C1 segment of cervical spinal cord (tissue), 14 donors: ENCODE measurements at places on chromosomes 7 and 10.

- DNase-seq: peak; percentile 65
These were observed 553 bp downstream of the VDAC2 start for GRCh38 chr10:75211007-75211691.

DNA sequence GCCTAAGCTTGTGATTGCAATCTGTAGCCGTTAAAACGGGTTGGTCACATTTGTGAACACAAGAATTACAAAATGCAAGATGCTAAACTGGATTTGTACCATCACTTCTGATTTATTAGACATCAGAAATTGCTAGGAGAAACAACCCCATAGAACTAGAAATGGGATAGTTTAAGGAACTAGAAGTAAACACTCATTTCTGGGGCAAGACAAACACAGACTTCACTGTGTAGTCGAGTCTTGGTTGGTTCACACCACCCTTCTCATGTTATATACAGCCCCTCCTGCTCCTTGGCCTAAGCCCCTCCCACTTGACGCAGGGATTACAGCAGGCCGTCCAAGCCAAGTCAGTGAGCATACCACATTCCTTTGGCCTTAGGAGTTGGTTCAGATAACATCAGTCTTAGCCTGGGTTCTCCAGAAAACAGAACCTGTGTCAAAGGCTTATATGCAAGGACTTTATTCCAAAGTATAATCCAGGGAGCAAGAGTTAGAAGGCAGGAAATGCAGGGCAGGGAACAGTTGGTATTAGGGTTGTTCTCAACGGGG, 2.0 kb upstream of the NRAP start:
- DNase-seq: no peak

- DNase-seq: no peak
These were observed 6.1 kb downstream of the NAMPT start for GRCh38 chr7:106278695-106279094.

DNA sequence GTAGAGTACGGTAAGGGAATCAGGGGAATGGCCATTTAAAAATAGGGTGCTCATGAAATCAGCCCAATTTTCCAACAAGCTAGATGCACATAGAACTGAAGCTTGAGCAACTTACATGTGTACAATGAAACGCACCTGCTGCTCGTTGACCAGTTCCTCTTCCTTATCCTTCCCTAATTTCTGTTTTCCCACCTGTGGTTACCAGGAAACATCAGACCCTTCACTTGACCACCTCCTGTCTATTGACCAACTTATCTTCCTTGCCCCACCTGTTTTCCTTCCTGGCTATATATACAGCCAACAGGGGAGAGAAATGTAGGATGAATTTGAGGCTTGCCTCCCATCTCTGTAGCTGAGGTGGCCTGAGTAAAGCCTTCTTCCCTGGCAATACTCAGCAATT, 37.8 kb upstream of the RAPGEF5 start:
- DNase-seq: no peak

DNA sequence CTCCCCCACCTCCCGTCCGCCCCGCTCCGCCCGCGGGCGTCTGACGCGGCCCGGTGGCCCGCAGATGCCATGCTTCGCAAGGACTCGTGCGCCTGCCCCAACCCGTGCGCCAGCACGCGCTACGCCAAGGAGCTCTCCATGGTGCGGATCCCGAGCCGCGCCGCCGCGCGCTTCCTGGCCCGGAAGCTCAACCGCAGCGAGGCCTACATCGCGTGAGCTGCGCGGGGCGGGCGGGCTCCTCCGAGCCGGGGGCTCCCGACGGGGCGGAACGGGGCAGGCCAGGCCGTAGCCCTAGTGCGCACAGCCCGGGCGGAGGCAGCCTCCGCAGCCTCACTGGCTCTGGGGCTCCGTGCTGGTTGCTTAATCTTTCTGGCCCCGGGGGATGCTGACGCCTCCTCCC, 2.8 kb downstream of the ASIC3 start:
- DNase-seq: no peak

DNA sequence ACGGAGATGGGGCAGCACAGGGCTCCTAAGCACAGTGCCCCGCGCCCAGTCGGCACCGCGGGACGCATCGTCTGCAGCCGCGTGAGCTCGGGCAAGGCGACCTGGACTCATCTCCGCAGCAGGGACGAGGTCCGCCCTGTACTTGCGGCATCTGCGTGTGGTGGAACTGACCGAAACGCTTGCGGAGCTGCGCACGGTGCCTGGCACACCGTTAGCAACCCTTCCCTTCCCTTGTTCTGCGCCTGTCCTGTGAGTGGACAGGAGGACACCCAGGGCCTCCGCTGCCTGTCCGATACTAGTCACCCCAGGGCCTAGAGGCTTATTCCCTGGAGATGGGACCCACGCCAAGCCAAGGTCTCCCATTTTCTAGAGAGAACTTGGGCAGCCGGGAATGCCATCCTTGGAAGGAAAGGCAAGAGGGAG, 98.5 kb downstream of the WDR11 start:
- DNase-seq: no peak

DNA sequence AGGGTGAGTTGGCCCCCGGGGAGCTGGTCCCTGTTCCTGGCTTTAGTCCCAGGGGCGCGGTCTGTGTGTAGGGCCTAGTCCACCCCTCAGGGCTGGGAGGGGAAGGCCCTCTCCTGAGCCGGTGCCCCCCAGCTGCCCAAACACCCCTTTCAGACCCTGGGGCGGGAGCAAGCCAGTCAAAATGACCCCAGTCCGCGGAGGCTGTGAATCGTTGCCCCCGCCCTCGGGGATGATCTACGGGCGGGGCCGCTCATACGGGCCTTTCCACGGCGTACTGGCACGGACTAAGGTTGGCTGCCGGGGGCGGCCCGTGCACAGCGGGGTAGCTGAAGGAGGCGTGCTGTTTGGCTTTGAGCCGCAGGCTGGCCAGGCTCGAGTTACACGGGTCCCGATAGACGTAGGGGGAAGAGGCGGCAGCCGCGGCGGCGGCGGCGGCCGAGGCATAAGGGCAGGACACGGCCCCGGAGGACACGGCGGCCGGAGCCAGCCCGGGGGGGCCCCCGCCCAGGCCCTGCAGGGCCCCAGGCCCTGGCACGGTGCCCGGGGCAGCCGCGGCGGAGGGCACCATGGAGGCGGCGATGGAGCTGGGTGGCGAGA, 4.3 kb downstream of the ELOVL3 start:
- DNase-seq: no peak

- no peak for DNase-seq
These were observed 178.5 kb downstream of the MACC1 start for GRCh38 chr7:20038676-20039075.

DNA sequence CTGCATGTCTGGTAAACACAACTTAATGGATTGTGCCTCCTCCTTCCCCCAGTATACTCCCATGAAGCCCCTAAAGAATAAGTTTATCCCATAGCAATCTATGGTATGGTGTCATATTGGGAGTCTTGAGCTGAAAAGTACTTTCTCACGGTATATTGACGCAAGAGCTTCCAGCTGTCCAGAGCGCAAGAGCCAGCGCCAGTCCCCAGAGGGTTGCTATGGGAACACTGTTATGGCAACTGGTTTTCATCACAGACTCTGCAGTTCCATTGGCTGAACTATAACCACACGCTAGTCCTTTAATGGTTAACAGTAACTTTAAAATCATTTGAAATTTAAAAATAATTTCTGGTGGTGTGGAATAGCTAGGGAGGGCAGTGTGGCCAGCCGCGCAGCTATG, 46.9 kb downstream of the PRPF18 start:
- no peak for DNase-seq

DNA sequence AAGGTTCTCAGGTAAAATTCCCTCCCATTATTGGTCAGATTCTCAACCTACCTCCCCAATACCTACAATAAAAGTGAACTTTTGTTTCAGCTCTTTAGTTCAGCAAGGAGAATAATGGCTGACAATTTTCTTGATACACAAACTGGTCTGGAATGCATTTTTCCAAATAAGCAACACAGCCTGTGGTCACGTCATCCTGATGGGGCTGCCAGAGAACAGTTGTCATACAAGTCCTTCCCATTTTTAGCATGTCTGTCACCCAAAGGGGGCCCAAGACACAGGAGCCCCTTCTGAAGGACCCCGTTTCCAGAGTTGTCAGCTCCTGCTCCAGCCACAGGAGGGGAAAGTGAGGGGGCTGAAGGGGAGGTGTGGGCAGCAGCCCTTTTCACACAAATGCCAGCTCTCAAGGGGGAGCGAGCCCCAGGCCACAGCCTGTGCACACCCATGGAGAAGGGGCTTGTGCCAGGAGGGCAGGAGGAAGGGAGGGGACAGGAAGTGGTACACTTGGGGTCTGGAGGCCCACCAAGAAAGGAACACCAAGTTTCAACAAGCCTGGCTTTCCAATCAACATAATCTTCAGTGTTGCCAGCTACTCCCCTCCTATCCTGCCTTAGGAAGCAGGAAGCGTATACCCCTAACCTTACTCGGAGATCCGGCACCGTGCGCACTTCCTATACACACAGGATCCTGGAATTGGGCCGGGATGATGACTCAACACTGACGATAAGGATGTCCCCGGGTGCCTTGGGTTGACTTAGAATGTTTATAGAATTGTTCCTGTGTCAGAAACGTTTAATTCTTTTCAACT, 43.4 kb upstream of the PDLIM1 start:
- no peak for DNase-seq

- DNase-seq: no peak
These were observed 18.9 kb upstream of the ZNF138 start for GRCh38 chr7:64775289-64775688.

- DNase-seq: no peak
These were observed 362.8 kb downstream of the HGF start for GRCh38 chr7:81407094-81407493.

DNA sequence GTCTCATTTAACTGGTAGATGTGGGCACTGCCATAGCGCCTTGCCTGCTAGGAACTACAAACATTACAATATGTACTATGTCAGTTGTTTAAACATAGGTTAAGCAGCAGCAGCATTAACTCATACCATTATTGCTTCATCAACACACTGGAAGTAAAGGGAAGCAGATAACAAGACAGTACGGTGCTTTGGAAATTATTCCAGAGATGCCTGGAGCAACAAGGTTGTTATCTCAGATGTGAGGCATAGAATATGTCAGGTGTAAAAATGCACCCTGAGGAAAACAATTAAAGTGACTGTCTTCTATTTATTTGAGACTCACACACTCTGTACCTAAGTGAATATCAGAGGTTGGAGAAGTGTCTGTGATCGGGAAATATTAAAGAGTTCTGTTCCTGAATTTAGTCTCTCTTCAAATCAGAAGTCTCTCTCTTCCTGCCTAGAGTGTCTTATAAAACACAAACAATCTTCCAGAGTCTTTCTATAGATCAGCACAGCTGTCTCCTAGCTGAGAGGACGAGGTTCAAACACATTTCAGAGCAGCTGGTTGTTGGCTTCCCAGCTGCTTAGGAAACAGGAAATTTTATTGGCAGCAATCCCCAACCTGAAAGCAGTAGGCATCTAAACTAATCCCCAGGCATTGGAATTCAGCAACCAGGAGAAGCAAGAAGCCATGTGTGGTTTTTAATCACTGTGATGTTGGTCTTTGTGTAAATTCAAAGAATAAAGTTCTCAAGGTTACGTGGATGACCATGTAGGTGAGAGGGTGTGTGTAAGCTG, 994.4 kb upstream of the LRRTM3 start:
- no peak for DNase-seq

DNA sequence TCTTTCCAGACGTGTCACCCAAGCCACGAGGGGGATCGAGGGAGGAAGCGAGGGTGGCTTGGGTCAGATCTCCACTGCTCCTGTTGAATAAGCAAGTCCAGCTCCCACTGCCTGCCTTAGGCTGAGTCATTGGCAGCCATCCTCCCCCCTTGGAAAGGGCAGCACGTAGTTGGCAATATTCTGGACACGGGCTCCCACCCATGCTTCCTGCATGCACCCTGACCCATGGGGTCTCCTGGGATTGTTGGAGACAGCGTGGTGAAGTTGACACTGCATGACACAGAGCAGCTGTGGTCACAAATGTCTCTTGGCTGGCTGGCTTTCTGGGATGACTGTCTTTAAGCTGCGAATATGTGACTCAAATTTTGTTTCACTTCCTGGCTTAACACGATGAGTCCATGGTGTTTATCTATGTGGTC, 11.2 kb downstream of the BTBD16 start:
- DNase-seq: no peak

DNA sequence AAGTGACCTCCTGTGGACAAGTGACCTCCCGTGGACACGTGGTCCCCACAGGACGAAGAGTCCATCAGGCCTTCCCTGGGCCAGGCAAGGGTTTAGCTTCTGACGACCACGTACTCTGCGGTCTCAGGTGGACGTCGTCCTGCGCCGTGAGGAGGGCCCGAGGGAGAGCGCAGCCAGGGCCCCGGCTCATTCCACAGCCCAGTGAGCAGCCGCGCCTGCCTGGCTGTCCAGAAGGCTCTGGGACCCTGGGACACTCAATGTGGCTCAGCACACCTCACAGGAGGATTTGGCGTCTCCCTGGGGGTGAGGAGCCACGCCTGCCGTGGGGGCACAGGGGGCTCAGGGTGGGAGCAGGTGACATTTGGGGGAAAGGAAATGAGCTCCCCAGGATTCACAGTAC, 64.4 kb upstream of the CFAP46 start:
- DNase-seq: no peak

GRCh38 chr10:782751-783648, 93.5 kb upstream of the DIP2C start:
- no peak for DNase-seq

DNA sequence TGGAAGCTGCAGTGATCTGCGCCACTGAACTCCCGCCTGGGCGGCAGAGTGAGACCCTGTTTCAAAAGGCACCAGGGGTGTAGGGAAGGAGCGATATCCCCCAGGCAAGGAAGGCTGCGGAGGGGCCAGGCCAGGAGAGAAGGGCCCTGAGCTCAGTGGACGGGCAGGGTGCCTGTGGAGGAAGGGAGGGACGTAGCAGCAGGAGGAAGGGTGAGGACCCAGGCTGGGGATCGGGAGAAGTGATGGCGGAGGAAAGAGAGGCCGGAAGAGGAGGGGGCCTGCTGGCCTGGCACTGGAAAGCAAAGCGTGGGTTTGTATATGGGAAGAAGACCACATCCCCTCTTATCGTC, 45.6 kb downstream of the ALOX5 start:
- DNase-seq: no peak

DNA sequence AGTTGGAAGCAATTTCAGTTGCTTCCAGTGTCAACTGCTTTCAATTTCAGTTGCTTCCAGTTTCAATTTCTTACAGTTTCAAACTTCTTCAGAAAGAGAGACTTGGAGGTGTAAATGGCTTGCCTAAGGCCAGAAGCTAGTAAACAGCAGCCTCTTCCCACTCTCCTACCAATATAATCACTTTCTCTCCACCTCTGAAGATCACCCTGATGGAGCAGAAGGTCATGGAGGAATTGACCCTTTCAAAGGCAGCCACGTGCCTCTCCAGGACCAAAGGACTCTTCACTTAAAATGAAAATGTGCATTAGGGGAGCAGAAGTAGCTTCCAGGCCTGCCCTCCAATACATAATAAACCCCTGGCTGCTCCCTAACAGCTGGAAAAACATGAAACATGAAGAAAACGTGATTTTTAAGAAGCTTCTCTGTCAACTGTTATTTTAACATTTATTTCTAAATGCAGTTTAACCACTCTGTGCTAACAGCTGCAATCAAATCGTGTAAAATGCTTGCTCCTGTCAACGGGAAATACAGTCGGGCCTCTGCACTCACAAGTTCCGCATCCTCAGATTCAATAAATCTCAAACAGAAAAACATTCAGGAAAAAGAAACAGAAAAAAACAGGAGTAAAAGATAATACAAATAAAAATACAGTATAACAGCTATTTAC, 1020.6 kb downstream of the XPNPEP1 start:
- no peak for DNase-seq

GRCh38 chr7:135195968-135196629, 15.2 kb downstream of the WDR91 start:
- no peak for DNase-seq
